Pulmonary artery endothelial cell (primary cell): ENCODE measurements at places on chromosomes 16 and 17. TPM values are rescaled to one million over a fixed set of nuclear protein-coding genes. Genes with fewer than 3 reads are reported as not detected.

GRCh38 chr16:85284141-85284817, 172.0 kb upstream of the CIBAR2 start:
- no peak for DNase-seq

The SGCA gene
- not detected in 2 replicates for total RNA-seq

GRCh38 chr17:77606146-77606864, 352.2 kb upstream of the TNRC6C start:
- no peak for DNase-seq

The C16orf74 gene
- 32.4 and 40.8 TPM in 2 replicates for total RNA-seq

- DNase-seq = no peak
Measured at GRCh38 chr16:16004314-16004749, 54.9 kb downstream of the ABCC1 start.

The APOBR gene
- total RNA-seq = not detected in 2 replicates

- peak; percentile 27 for DNase-seq
Measured at GRCh38 chr17:42363767-42364585, 24.3 kb downstream of the STAT3 start.
